ENCODE measurements at places on chromosomes 5 and 9.

GRCh38 chr5:175822225-175822624 lies 49.2 kb upstream of the CPLX2 start:
- DNase-seq = peak; percentile 21

GRCh38 chr5:176796411-176796810 lies 13.9 kb upstream of the UNC5A start:
- DNase-seq = no peak

- peak; percentile 100 for DNase-seq
Observed at GRCh38 chr9:134455934-134456755, 129.9 kb downstream of the RXRA start.

DNA sequence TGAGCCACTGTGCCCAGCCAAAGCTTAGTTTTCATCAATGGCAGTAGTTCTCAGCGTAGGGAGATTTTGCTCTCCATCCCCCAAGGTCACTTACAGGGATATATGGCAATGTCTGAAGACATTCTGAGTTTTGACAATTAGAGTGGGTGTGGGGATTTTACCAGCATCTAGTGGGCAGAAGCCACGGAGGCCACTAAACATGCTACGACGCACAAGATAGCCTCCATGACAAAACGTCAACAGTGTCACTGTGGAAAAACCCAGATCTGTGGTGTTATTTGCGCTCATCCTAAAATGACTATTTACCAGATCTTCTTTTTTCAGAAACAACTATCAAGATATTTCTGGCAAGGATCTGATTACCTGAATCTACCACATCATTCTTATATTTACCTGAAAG lies 68.2 kb downstream of the CDC14B start:
- DNase-seq = no peak

DNA sequence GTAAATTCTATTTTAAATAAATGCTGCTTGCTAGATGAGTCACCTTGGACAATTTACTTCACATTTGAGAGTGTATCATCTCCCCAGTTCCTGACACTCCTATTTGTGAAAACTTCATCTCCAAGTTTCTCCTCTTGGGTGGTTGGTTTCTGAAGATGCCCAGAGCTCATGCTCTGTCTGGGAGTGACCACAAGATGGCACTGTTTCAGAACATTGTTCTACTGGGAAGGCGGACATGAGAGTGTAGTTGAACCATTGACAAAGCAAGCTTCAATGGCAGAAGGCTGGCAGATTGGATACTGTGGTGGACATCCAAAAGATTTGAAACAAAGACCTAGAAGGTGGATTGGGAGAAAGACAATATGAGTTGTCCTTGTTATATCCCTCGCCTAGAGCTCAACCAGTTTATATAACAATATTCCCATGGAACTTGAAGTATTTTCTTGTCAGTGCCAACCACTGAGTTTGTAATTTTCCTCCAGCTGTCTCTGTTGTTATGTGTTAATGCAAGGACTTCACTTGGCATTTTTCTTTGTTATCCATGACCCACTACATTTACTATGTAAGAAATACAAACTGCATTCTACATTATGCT lies 234.3 kb upstream of the ANKH start:
- DNase-seq = peak; percentile 63

DNA sequence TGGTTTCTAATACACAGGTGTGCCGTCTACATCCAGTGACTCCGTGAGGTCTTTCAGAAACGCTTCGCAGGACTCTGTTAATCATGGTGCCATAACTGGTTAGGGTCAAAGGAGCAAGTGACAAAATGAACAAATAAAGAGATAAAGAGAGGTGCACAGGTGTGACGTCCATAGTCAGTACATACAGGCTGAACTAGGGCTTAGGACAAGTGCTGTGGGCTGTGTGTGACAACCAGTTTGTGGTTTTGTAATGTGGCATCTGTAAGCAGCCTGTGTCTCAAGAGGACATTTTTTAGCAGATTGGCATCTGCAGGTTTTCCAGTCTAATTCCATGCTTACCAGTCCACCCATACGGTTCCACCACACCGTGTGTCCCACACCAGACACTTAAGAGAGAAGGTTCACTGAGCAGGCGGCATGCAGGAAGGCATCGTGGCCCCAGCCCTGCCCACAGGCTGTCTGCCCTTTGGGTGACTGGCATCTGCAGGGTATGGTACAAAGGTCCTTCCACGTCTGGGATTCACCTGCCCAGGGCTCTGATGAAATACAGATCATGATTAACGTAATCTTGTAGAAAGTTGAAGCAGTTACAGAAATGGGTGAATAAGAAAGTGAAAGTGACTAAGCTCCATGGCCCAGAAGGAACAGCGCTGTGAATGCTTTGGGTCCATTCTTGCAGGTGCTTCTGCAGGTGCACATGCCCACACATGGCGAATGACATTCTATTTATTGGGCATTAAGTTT lies 26.9 kb downstream of the SRD5A1 start:
- no peak for DNase-seq

- DNase-seq = no peak
Observed at GRCh38 chr5:128613128-128613527, 75.1 kb upstream of the FBN2 start.

GRCh38 chr5:143405849-143406098 lies 2.3 kb upstream of the NR3C1 start:
- DNase-seq = no peak

- DNase-seq = no peak
Observed at GRCh38 chr9:477193-477592, 262.5 kb downstream of the DOCK8 start.

GRCh38 chr9:84327184-84327583 lies 13.4 kb downstream of the SLC28A3 start:
- peak; percentile 44 for DNase-seq

- no peak for DNase-seq
Observed at GRCh38 chr9:27487927-27488326, 36.2 kb upstream of the IFNK start.

DNA sequence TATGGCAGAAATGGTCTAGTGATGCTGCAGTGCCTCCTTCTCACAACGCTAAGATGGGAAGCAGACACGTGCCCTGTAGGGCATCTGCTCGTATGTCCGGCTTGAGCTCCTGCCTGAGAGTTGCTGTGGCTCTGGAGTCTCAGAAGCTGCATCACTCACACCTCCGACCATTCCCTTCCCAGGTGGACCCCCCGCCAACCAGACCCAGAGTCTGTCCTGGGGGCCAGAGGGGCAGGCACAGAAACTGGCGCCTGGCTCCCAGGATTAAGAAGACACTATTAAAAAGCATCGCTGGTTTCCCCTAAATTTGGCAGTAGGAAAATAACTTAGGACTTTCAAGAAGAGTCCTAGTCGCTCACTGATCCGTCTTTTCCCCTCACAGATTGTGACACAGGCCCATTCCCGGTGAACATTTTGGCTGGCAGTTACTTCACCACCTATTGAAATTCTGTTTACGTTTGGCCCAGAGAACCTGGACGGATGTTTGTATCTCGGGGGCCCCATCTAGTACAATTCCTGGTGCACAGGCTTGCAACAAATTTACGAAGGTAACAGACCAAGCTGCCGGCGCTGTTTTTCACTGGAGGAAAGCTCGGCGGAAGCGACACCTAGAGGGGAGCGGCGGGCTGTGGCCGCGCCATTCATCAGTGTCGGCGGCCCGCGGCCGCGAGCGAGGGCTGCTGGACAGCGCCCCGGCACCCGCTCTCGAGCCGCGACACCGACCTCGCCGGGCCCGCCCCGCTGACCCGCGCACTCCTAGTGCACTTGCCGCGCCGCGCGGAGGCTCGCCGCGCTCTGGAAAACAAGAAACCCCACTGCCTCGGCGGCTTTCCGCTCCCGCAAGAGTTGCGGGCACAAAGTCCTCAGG lies 1.6 kb downstream of the FSTL4 start:
- DNase-seq = peak; percentile 49

DNA sequence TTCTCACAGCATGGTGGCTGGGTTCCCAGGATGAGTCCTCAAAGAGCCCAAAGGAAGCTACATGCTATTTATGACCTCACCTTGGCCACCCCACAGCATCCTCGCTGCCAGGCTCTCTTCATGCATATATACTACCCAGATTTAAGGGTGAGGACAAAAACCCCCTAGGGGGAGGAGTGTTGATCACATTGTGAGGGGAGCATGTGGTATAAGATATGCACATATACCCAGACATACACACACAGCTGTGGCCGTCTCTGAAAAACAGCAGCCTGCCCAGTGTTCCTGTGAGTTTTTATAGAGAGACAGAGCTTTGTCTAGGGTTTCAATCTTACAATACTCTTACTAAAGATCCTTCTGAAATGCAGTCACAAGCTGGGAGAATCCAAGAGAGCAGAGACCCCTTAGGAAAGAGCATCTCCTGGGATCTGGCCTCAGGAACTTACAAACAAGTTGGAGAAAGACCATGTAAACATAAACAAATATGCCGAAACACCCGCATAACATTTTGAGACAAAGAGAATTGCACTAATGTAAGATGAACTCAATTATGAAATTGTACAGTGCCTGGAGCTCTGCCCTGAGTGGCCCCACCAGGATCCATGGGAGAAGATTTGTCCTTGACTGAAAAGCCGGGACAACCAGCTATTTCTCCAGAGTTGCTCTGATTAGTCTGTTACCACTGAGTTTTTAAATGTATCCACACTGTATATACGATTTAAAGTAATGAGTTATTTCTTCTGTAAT lies 146.4 kb downstream of the GADD45G start:
- no peak for DNase-seq

GRCh38 chr5:83567741-83568140 lies 96.2 kb downstream of the VCAN start:
- no peak for DNase-seq

DNA sequence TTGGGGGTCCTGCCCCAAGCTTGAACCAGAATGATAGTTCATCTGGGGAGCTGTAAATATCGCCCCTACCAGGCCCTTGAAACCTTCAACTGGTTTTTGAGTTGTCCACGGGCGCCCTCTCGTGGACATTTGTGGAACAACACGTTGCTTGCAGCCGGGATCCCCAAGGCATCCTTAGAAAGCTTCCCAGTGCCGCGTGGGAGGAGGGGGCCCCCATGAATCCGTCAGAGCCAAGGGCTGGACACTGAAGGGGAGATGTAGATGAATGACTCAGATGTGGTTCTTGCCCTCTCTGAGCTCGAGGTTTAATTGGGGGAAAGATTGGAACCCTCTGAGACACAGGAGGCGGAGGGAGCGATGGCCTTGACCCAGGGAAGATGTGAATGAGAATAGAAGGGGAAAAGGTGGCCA lies 31.8 kb upstream of the ORM1 start:
- DNase-seq = peak; percentile 74

DNA sequence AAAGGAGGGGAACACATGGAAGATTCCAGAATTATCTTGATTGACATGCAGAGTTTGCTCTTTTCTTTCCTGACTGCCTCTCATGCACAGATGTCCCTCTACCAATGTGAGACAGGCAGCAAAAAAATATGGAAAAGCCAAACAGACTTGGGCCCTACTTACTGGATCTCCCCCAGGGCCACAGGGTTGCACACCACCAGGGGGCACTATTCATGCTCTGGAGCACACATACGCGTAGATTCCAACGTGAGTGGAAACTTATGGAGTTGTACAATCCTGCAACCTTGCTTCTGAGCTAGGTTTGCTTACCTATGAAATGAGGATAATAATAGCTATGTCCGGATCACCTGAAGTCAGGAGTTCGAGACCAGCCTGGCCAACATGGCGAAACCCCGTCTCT lies 319.5 kb downstream of the ARHGEF28 start:
- no peak for DNase-seq

DNA sequence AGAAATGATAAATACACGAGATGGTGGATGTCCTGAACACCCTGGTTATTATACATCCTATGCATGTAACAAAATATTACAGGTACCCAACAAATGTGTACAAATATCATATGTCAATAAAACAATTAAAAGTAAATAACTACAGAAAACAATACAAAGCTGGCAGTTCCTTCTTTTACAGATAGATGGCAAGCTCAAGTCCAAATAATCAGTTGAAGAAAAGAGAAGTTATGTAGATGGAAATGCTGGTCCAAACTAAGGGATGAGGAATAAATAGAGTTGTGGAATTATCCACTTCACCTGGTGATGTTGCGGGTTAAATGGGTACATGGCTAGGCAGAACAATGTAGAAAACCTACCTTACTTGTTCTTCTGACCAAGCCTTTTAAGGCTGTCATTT lies 79.4 kb downstream of the PALM2AKAP2 start:
- DNase-seq = no peak

DNA sequence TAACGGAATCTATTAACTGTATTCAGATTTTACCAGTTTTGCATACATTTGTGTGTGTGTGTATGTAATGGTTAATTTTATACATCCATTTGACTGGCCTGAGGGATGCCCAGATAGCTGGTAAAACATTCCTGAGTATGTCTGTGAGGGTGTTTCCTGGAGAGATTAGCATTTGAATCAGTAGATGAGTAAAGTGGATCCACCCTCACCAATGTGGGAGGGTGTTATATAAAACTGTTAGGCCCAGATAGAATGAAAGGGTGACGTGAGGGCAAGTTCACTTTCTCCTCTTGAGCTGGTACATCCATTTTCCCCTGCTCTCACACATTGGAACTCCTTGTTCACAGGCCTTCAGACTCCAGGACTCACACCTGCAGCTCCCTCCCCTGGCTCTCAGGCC lies 88.7 kb downstream of the EMB start:
- DNase-seq = no peak

DNA sequence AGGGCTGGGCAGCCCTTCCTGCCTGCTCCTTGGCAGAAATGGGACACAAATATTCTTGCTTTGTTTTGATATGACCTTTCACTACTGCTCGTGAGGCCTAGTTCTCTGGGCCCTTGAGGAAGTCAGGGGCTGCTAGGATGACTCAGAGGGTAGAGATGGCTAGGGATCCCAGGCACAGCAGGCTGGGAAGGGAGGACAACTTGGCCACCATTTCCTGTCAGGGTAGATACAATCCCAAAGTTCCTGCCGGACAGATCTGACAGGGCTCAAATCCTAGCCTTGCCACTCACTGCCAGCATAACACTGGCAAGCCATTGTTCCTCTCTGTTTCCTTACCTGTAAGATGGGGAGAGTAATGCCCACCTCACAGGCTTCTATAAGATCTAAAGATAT lies 31.7 kb upstream of the MEIKIN start:
- DNase-seq = peak; percentile 34

GRCh38 chr9:1298046-1298445 lies 247.9 kb downstream of the DMRT2 start:
- DNase-seq = no peak

DNA sequence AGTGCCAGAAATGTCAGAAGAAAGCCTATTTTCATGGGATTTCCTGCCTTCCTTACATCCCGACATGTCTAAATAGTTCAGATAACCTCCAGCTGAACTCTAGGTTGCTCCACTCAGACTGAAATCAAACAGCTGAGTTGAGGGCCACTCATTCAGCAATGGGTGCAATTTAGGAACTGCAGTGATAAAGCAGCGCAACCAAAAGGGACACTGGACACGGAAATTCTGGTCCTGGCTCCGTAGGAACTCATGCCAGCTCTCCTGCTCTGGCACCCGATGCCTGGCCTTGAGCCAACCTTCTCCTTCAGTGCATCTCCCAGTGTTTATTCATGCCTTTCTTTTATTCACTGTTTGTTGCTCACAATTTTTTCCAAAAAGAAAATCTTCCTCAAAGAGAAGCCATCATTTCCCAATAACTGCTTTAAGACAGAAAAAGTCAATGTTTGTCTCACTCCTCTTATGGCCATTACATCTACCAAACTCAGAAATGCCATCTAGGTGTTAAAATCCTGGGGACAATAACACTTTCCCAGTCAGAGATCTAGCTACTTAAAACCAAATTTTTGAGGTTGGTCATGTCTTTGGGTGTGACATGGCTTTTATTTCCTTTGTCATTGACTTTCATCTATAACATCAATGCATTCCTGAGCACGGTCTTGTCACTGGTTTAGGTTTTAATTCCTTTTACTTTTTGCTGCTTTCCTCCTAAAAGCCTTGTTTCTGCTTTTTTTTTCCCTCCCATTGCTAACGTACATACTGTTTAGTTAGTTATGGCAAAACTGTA lies 126.9 kb downstream of the PDE4D start:
- DNase-seq = no peak
